Stimulated activated CD4-positive, alpha-beta T cell treated with anti-CD3 and anti-CD28 coated beads, Interleukin-1b, Interleukin-23, amount 100 ng/mL, for 4 hours (primary cell): ENCODE measurements at places on chromosomes 3 and 15.
A peak's percentile ranks its signal among the peaks of the same experiment; 100 is the strongest.

- DNase-seq, result no peak
These were observed 48.2 kb downstream of the ITGB5 start for GRCh38 chr3:124838963-124839362.

DNA sequence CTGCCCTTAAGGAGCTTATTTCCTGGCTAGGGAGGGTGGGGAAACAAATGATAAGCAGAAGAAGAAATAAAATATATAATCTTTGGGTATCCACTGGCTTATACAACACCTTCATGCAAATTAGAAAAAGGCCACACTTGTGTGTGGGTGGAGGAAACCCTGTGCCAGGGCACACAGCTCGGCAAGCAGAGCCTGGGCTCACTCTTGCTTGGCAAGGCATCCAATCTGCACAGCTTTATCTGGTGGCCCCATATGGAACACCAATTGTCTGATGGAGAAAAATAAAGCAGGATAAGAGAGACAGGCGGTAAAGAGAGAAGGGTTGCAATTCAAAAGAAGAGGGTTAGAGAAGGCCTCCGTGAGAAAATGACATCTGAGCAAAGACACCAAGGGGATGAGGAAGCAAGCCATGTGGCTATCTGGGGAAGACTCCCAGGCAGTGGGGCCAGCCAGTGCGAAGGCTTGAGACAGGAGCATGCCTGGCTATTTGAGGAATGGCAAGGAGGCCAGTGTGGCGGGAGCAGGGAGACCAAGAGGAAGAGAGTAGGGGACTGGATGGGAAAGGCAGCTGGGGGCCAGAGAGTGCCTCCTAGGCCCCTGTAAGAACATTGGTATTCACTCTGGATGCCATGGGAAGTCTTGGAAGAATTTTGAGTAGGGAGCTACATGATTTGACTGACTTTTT lies 22.5 kb upstream of the VPS8 start:
- no peak for DNase-seq

DNA sequence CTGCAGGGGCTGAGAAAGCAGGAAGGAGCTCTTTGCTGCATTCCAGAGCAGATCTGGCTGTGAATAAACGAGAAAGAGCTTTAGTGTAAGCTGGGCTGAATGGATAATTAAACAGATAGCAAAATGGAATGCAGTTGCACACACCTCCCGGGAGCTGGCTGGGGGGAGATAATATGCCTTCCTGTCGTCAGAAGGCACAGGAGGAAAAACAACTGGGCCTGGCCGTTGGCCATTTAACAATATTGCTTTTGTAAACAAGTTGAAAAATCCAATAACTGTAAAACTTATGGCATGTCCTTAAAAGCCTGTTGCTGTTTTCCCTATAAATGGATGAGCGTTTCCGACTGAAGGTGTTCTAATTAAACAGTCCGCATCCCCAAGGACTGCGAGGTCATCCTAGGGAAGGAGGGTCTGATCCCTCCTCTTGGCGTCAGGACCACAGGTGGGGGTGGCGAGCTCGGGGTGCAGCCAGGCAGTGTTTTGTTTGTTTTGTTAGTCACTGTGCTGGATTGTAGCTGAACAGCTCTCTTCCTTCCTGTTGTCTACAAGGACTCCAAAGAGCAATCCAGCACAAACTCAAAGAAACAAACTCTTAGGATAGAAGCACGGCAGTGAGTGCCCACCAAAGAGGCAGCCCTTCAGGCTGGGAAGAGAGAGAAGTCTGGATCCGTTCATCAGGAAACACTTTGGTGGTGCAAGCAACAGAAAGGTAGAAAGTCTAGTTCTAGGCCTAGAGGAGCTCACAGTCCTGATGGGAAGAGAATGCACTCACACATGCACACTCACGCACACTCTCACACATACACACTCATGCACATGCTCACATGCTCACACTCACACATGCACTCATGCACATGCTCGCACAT lies 133.4 kb upstream of the SMAD3 start:
- no peak for DNase-seq

GRCh38 chr3:147371140-147371539 lies 35.2 kb downstream of the ZIC4 start:
- no peak for DNase-seq

- no peak for DNase-seq
These were observed 18.7 kb downstream of the ISG20 start for GRCh38 chr15:88657326-88658069.

DNA sequence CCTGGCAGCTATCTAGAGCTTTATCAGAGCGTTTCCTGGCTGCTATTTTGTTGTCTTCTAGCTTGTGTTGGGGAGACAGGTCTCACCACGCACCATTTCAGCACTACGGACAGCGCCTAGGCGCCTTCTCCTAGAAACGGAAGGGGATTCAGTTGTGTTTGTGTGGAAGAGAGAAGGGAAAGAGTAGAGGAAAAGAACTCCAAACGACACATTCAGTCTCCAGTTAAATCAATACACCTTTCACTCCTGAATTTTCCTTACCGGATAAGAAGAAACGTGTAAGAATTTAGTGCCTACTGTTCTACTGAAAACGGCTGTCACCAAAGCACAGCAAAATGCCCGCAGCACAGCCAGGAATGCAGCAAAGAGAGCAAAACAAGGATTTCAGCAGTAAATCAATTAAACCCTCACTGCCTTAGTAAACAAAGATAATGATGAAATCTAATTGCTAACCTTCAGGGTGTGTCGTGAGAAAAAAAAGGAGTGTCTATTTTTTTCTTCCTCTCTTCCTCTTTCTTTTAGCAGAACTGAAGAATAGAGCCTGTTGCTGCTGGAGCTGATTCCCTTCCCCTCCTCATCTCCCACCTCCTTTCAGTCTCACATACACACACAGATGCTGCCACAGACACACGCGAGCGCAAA lies 412 bp upstream of the CTXN2 start:
- DNase-seq, result peak; percentile 10
